ENCODE measurements at places on chromosomes 5 and 9.

GRCh38 chr5:5420251-5420650, 2.2 kb upstream of the ICE1 start:
- H3K4me3 ChIP-seq, result no peak overlapping the region
- H3K4me1 ChIP-seq, result peaks cover 19% of the 10 kb centered on the region
- DNase-seq, result no peak
- no peaks in the 10 kb centered on the region for H3K27me3 ChIP-seq
- H3K27ac ChIP-seq, result no peak overlapping the region
- H3K36me3 ChIP-seq, result no peaks in the 10 kb centered on the region

DNA sequence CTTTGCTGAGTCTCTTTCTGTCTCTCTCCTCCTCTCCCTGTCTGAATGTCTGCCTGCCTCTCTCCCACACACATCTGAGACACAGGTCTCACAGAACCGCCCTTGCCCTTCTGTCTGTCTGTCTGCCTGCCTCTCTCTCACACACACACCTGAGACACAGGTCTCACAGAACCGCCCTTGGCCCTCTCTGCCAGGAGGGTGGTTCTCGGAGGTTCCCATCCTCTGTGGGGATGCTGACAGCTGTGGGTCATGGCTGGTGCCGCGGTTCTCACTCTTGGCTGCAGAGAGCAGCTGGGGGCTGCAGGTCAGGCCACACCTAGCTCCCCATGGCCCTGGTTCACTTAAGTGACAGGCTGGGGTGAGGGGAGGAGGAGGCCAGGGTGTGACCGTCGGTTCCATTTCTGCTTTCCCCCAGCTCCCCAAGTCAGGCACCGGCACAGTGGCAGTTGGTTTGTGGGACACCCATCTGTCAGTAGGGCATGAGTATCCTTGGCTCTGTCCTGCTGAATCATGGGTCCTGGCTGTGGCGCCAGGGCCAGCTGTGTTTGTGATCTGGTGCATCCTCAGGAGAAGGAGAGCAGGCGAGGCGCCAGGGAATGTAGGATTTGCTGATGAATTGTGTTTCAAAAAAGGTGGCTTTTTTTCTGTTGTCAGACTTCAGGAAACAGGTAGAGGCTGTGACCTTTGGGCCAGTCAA, 42.3 kb upstream of the CLPTM1L start:
- peaks cover 11% of the 10 kb centered on the region for H3K4me1 ChIP-seq
- no peak for DNase-seq
- no peaks in the 10 kb centered on the region for H3K36me3 ChIP-seq
- no peaks in the 10 kb centered on the region for H3K27me3 ChIP-seq

- no peak overlapping the region for H3K27ac ChIP-seq
- H3K4me1 ChIP-seq, result no peaks in the 10 kb centered on the region
- no peak for DNase-seq
- no peak overlapping the region for H3K4me3 ChIP-seq
These were observed 92.9 kb upstream of the SLC30A5 start for GRCh38 chr5:69000949-69001348.

DNA sequence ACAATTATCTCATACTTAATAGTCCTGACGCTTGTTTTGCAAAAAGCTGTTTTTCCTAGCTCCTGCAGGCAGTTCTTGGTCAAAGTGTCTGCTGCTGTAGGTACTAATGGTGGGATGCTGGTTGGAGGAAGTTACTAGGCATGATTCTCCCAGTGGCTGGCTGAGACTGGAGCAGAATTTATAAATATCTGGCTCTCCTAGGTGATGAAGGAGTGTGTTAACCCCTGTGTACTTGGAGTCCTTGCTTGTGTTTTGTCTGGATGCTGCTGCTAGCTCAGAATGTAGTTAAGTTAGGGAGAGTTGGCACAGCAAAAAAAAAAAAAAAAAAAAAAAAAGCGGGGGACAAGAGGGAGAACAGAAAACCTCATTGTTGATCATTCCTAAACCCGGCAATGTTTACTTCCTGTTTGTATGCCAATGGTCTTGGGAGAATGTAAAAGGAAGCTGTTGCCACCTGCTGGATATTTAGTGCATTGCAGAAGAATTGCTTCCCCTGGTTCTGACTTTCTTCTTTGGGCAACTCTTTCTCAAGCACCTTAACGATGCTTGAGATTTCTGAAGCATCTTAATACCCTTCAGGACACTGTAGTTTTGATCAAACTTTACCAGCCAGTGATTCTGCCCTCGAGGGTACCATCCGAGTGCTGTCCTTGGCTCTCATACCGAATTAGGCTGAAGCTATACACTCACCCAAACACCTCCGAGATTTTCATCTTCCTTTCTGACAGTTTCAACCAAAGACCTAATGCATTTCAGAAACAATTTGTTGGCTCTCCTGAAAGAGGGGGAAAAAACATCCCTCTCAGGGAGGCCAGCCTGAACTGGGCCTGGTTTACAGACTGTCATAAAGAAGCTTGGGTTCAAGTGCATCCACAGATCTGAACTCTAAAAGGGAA, 71.7 kb upstream of the WWC1 start:
- no peaks in the 10 kb centered on the region for H3K27me3 ChIP-seq
- H3K36me3 ChIP-seq, result no peaks in the 10 kb centered on the region
- DNase-seq, result peak; percentile 81
- H3K4me3 ChIP-seq, result no peak overlapping the region
- H3K27ac ChIP-seq, result no peak overlapping the region
- H3K4me1 ChIP-seq, result peaks cover 3% of the 10 kb centered on the region

- no peak for DNase-seq
- no peak overlapping the region for H3K4me3 ChIP-seq
- no peaks in the 10 kb centered on the region for H3K36me3 ChIP-seq
- H3K27me3 ChIP-seq, result no peaks in the 10 kb centered on the region
- no peak overlapping the region for H3K27ac ChIP-seq
These were observed 127.3 kb downstream of the HOMER1 start for GRCh38 chr5:79386679-79387078.

- no peak overlapping the region for H3K27ac ChIP-seq
- no peaks in the 10 kb centered on the region for H3K27me3 ChIP-seq
- H3K36me3 ChIP-seq, result no peaks in the 10 kb centered on the region
- DNase-seq, result no peak
- H3K4me1 ChIP-seq, result no peaks in the 10 kb centered on the region
These were observed 63.5 kb upstream of the PUM3 start for GRCh38 chr9:2907411-2907810.

DNA sequence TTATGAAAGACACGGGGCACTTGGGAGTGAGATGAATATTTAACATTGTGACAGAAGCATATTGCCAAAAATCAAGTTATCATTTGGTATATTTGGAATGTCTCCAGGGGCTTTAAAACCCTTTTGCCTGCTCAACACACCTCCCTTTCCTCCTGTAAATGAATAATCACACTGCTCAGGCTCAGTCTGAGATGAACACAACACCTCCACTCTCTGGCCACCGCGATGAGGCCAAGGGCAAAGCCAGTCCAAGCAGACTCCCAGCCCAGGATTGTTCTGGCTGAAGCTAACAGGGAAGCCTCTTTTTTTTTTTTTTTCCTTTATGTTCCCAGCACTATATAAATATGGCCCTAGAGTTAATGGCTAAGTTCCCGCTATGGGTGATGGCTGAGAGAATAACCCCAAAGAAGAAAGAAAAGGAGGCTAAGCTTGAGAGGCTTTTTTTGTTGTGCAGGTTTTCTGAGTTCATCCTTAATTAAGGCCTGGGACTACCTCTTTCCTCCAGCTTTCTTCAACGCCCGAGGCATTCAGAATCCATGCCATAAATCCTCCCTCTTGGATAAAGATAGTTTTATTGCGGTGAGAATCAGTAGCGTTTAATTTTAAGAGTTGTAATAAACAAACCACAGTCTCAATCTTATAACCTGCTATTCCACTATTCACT, 10.5 kb upstream of the ERAP1 start:
- H3K4me1 ChIP-seq, result peaks cover 41% of the 10 kb centered on the region
- no peak overlapping the region for H3K4me3 ChIP-seq
- H3K27ac ChIP-seq, result no peak overlapping the region
- no peak for DNase-seq
- H3K36me3 ChIP-seq, result no peaks in the 10 kb centered on the region

- no peak overlapping the region for H3K4me3 ChIP-seq
- H3K4me1 ChIP-seq, result peaks cover 6% of the 10 kb centered on the region
- H3K27ac ChIP-seq, result no peak overlapping the region
- no peaks in the 10 kb centered on the region for H3K36me3 ChIP-seq
- H3K27me3 ChIP-seq, result no peaks in the 10 kb centered on the region
- no peak for DNase-seq
These were observed 80.5 kb upstream of the JAK2 start for GRCh38 chr9:4904322-4905134.

DNA sequence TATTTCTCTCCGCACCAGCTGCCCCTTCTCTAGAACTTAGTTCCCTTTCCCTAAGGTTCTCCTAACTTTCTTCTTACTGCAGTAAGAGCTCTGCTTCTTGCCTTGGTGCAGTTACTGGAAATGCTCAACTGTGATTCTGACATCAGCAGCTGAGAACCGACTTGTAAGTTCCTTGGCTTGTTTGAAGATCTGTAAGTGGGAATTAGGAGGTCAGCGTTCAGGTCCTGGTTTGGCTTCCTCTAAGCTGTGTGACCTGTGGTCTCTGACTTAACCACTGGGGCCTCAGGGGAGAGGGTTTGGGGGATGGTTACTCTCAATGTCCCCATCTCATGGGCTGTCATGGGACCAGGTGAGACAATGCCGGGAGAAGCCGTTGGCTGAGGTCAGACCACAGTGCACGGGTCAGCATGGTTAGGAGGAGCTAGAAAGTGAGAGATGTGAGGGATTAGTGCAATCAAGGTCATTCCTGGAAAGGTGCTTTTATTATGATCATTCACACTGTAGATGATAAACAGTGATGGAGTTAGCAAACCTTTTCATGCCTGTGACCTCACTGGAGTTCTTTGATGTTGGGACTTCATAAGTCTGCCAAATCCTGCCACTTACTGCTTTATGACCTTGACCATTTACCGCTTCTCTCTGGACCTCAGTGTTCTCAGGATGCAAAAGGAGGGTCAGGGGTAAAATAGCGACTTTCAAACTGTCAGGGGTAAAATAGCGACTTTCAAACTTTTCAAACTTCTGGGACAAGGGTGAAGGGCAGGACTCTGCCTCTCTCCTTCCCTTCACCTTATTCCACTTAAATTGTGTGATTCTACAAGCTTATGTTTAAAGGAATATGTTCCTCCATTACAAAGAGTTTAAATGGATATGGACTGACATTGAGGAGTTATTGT, 7.3 kb downstream of the PAPPA start:
- H3K27ac ChIP-seq, result no peak overlapping the region
- H3K27me3 ChIP-seq, result peaks cover 8% of the 10 kb centered on the region
- no peaks in the 10 kb centered on the region for H3K36me3 ChIP-seq
- no peak for DNase-seq
- no peaks in the 10 kb centered on the region for H3K4me1 ChIP-seq
- H3K4me3 ChIP-seq, result no peak overlapping the region

GRCh38 chr5:137366526-137366925, 132.6 kb downstream of the SPOCK1 start:
- no peak overlapping the region for H3K4me3 ChIP-seq
- H3K27ac ChIP-seq, result no peak overlapping the region
- no peaks in the 10 kb centered on the region for H3K4me1 ChIP-seq
- no peak for DNase-seq
- no peaks in the 10 kb centered on the region for H3K27me3 ChIP-seq

DNA sequence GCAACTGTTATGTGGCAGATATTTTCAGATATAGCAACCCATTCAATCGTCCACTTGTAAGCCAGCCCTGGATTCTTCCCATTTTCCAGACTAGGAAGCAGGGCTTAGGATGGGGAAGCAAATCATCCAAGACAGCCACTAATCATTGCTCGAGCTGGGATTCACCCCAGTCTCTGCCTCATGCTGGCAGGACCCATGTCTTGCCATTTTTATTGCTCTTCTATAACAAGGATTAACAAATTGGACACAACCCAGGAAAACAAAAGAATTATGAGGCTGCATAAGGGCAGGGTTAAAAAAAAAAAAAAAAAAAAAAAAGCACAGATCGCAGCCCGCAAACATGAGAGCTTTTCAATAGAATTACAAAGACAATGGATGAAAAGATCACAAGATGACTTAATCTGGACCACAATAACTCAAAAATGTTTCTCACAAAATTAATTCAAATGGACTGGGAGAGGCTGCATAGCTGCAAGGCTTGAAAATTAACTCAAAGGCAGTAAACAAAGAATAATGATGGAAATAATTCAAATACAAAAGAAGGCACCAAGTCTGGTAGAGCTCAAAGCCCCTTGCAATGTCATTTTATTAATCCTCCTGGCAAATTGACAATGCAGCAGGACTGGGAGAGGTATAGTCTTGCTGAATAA, 40.7 kb downstream of the ASTN2 start:
- no peaks in the 10 kb centered on the region for H3K4me1 ChIP-seq
- no peaks in the 10 kb centered on the region for H3K27me3 ChIP-seq
- no peak overlapping the region for H3K4me3 ChIP-seq
- no peaks in the 10 kb centered on the region for H3K36me3 ChIP-seq

GRCh38 chr9:135069558-135070197, 17.8 kb upstream of the OLFM1 start:
- H3K36me3 ChIP-seq, result no peaks in the 10 kb centered on the region
- no peak overlapping the region for H3K4me3 ChIP-seq
- no peak overlapping the region for H3K27ac ChIP-seq
- DNase-seq, result no peak

- no peak for DNase-seq
- no peak overlapping the region for H3K27ac ChIP-seq
- no peaks in the 10 kb centered on the region for H3K4me1 ChIP-seq
- H3K27me3 ChIP-seq, result no peaks in the 10 kb centered on the region
These were observed 120.5 kb upstream of the BOD1 start for GRCh38 chr5:173736923-173737412.

Measured in thymus (tissue), 14 donors.